ENCODE measurements at places on chromosomes 12 and 14.

- no peak for DNase-seq
Measured at GRCh38 chr14:24147761-24148428, 597 bp downstream of the RNF31 start.

DNA sequence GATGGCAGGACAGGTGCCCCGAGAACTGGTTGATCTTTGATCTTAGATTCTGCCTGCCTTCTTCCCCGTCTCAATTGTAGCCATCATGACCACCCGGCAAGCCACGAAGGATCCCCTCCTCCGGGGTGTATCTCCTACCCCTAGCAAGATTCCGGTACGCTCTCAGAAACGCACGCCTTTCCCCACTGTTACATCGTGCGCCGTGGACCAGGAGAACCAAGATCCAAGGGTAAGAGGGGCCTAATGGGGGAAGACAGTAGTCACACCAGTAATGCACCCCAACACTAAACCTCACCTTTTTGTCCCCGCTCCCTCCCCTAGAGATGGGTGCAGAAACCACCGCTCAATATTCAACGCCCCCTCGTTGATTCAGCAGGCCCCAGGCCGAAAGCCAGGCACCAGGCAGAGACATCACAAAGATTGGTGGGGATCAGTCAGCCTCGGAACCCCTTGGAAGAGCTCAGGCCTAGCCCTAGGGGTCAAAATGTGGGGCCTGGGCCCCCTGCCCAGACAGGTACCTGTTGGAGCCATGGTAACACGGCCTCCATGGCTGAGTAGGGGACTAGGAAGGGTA is 556 bp downstream of the TROAP start:
- no peak for DNase-seq

DNA sequence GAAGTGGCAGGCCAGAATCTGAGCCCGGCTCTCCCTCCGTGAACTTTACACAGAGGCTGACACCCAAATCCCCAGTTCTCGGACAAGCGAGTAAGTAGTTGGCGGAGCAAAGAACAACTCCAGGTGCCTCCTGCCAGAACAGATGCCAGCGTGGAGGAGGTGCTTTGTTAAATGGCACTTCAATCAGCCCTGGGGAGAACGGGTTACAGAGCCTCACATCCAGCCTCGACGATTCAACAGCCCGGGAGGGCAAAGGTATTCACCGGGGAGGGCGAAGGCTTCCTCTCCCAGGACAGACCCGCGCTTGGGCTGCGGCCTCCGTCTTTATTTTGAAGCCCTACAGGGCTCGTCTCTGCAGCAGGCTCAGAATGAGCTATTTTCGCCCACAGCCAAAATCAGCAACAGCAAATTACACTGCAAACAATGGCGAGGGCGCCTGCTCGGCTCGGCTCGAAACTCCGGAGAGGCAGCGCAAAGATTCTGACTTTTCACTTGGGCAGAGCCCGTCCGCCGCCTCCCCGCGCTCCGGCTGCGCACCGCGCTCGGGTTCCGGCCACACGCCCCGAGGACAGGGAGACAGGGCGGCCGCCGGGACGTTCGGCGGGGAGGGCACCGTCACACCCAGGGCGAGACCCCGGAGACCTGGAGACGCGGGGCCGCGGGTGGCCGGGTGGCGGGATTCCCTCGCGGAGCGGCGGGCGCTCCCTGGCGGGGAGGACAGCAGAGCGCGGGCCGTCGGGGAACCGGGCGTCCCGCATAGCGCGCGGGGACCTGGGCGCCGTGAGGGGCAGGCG is 811 bp downstream of the TMCC3 start:
- peak; percentile 29 for DNase-seq

DNA sequence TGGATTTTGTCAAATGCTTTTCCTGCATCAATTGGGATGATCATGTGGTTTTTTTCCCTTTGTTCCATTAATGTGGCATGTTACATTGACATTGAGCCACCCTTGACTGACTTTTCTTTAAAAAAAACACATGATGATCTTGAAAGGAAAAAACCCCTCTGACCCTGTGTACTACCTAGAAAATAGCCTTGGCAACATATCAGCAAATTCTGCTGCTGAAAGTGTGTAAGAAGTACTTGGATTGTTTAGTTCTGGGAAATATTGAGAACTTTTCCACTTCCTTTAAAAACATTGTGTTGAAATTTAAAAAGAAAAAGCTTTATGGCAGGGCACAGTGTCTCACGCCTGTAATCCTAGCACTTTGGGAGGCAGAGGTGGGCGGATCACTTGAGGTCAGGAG is 20.7 kb downstream of the ACACB start:
- DNase-seq = no peak

DNA sequence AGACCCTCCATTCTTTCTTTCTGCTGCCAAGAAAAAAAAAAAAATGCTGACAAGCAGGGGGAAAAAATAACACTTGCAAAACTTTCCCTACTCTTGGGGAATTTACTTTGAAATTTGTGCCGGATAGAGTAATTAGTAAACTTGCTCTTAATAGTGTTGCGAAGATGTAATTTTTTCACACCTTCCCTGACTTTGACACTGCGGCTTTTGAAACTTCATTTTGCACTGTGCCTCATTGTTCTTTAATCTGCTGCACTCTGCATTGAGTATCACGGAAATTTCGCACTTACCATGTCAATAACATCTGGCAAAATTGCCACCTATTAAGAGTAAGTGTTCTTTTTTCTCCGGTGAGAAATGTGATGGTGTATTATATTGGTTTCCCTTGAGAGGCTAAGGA is 596.1 kb downstream of the VRK1 start:
- no peak for DNase-seq

GRCh38 chr14:21505012-21505553 is 6.1 kb downstream of the METTL3 start:
- DNase-seq = no peak
